Brain pericyte (primary cell): ENCODE measurements at places on chromosomes 12 and 14.

DNA sequence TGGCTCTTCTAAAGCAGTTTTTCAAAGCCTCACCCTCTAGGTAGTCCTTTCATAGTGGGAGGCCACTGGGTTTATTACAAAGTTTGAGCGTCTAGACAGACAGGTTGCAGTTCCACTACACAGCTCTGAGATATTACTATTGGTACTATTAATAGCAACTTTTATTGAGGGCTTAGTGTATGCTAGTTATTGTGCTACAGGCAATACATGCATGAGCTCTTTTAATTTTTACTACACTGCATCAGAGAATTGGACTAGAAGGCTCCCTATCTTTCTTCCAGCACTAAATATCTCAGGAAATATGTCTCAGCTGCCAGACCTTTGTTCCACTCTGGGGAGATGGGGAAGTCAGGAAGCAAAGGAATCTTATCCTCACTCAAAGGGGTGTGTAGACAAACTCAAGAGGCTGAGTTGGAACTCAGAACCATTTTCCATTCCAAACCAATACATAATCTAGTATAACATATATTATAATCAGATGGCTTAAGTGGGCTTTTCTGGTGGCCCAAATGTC is 161.8 kb upstream of the SLC38A2 start:
- no peak for DNase-seq

GRCh38 chr12:94941440-94941862 is 62.0 kb downstream of the NDUFA12 start:
- DNase-seq, result peak; percentile 76

- no peak for DNase-seq
Measured at GRCh38 chr12:47652521-47653234, 53.2 kb downstream of the RPAP3 start.

DNA sequence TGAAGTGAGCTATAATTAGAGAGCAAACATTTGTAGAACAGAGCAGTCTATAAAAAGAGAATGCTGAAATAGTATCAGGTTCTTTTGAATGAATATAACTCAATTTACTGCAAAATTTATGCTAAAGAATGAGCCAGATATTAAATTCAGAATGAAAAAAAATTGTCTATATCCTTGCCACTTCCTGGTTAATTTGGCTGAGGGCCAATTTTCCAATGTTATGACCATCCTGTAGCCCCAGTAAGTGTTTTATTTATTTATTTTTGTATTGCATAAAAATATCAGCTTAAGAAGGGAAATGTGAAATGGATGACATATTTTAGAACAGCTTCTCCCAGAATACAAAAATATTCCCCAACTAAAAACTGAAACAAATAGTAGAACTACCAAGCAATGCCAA is 263.4 kb downstream of the SOX5 start:
- DNase-seq, result no peak

- no peak for DNase-seq
Measured at GRCh38 chr14:29236401-29236800, 469.8 kb downstream of the FOXG1 start.

DNA sequence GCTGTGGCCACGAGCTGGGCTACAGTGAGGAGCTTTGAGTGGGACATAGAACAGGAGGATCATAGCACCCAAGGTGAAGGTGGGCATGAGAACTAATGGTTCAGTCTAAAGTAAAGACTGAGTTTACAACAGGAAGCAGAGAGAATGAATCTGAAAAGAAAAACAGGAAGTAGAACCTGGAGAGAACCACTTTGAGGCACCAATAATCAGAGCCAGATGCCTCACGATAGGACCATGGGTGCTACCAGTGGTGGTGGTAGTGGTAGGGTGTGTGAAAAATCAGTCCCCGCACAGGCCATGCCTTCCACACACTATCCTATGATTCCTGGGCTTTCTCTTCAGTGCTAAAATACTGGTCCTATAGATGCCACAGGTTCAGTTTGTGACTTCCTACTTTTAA is 293.6 kb downstream of the AKAP6 start:
- no peak for DNase-seq

GRCh38 chr14:70856851-70857495 is 47.7 kb upstream of the MAP3K9 start:
- no peak for DNase-seq

- no peak for DNase-seq
Measured at GRCh38 chr14:82710267-82710841, 1176.7 kb upstream of the SEL1L start.

DNA sequence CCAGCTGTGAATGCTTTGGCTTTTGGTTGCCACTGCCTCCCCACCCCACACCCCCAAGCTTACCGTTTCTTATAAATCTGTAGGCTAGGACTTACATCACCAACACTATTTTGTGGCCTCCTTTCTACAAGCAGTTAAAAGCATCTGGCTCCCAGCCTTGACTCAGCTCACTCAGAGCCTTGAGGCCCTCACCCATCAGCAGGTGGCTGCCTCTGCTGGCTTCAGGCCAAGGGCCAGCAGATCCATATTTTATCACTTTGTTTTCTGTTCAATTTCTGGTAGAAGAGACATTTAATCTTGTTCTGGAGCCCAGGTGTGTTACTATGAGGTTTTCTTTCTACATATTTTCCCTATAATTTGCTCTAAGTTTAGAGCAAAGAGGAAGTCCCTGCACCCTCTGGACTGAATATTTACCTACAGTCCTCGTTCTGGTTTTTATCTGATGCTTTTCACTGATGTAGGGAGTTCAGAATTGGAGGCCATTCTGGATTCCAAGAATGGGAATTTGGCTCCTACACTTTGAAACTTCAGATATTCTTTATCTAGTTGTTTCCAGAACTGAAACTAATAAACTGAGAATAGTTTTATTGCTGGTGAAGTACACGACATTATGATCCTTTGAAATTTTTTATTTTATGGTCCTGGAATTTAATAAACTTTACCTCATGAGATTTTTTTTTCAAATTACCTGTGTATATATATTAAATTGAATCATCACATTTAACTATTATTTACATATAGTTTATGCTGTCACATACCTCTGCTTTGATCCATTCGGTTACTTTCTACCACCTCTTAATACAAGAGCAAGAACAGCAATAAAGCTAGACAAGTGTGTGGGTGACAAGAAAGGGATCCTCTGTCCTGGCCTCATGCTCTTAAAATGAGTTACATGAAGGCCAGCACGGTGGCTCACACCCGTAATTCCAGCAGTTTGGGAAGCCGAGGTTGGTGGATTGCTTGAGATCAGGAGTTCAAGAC is 22.2 kb downstream of the PLBD1 start:
- no peak for DNase-seq

DNA sequence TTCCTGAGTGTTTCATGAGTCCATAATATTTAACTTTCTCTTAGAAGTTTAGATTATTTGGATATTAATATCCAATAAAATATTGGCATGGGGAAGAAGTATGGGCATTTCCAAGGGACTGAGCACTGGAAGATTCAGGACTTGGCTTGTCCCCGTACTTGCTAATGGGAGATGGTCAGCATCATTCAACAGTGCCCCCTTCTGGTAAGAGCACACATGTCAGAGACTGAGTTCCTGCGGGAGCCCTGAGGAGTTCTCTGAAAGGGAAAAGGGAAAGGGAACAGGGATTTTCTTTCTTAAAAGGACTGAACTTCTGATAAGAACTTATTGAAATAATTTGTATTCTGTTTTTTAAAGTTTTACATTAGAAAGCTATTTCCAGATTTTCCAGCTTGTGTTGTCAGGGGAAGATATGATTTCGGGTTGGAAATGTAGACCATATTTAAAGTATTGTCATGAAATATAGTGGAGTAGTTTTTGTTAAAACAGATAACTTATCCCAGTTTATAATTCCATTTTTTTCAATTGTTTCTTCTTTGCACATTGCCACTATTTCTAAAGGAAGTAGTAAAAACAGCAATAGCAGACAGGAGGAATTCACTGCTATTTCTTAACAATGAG is 59.8 kb upstream of the C12orf71 start:
- DNase-seq, result peak; percentile 24

GRCh38 chr12:52067081-52067374 is 2.8 kb upstream of the ATG101 start:
- no peak for DNase-seq

GRCh38 chr12:123010681-123011080 is 30.2 kb downstream of the ARL6IP4 start:
- DNase-seq, result no peak

DNA sequence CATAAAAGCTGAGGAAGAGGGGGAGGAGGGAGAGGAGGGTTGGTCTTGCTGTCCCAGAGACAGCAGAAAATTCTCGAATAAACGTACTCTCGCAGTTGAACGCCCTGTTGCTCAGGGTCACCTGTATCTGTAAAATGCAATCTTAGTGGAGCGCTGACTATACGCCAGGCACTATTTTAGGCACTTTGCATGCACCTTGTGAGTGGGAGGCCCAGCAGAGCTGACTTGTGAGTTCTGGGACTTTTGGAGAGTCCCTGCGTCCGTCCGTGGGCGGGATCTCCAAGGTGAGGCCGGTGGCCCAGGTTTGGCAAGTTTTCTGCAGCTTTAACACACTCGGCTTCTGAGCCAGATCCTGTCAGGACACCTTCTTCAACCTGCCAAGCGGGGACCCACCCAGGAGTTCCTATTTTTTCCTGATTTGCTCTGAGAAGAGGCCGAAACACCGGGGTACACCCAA is 32.5 kb upstream of the PLEKHG6 start:
- DNase-seq, result no peak

- no peak for DNase-seq
Measured at GRCh38 chr12:87783467-87783866, 245.7 kb downstream of the C12orf50 start.

GRCh38 chr12:127336416-127336815 is 930.6 kb upstream of the TMEM132C start:
- no peak for DNase-seq

- no peak for DNase-seq
Measured at GRCh38 chr14:22569106-22569736, 19.8 kb downstream of the DAD1 start.

DNA sequence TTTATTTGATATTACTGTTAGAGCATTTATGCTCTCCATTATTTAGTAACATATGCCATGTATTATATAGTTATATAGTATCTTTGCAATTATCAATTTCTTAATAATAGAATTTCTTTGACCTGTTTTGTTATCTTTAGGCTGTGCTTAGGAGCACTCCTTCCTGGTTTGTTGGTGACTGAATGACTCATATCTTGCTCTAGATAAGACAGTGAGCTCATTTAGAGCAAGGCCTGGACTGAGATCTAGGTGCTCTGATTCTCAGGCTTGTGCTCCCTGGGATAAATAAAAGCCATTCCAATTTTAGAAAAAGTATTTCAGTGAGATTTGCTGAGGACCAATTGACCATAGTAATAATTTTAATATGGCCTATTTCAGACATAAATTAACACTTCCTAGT is 951.2 kb downstream of the FLRT2 start:
- DNase-seq, result no peak

DNA sequence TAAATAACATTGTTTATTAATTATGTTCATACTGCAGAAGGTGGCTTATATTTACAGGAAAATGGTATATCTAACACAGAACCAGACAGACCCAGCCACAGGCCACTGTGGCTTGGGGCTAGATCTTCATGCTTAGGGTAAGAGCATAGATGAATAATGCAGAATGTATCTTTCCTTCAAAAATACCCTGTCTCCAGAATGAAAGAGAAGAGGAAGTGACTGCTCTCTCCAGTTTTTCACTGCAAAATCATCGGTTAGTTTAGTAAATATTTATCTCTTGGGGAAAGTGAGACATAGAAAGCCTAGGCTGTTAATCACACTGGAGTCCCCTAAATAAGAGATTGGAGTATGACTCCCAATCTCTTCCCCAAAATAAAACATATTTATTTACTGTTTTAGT is 453.7 kb downstream of the NAV3 start:
- DNase-seq, result no peak

- no peak for DNase-seq
Measured at GRCh38 chr12:47286676-47287075, 206.9 kb upstream of the AMIGO2 start.

DNA sequence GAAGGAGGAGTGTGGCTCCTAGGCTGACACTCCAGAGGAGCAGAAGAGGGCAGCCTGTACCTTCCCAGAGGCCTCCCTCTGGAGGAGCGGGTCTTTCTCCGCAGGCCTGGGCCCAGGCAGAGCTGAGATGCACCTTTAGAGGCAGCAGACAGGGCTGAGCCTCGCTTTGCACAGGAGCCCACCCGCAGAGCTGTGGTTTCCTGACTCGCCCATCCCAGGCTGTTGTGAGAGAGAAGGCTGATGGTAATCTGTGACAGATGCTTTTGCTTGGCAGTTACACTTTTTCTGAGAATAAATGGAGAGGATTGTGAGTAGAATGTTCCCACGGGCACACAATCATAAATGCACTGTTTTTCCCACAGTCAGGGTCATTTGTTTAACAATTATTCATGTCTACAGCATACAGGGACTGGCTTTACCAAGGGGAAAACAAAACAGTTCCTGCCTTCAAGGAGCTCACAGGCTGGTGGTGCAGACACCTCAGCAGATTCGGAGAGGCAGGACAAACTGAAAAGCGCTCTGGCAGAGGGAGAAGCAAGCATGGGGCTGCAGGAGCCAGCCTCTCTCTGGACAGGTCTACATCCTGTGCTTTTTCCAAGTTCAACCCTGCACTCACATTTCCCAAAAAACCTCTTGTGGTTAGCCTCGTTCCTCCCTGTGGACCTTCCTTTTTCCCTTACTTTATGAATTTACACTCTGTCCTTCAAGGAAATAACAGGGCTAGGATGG is 13.9 kb downstream of the EVL start:
- DNase-seq, result peak; percentile 83

- DNase-seq, result no peak
Measured at GRCh38 chr12:109153821-109154441, 37.5 kb downstream of the ACACB start.

DNA sequence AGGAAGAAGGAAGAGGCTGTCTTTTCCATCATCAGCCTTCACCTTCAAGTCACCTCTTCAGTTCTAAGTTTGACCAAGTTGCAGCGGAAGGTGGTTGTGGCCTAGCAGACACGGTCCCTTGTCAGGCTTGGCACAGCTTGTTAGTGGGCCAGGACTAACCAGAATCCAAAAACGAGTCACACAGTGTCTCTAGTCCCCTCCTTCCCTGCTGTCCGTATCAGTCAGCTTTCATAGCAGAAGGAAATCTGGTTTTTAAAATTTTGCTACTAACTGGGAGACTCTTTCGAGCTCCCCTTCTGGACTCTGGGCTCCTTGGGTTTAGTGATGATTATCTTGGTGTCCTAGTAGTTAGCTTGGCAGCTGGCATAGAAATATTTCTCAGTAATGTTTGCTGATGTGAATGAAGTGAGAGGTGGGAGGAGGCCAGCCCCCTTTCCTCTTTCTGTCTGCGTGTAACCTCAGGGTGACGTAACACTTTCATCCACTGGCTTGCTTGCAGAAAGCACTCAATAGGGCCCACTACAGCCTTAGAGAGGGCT is 3.8 kb downstream of the ETV6 start:
- DNase-seq, result no peak

DNA sequence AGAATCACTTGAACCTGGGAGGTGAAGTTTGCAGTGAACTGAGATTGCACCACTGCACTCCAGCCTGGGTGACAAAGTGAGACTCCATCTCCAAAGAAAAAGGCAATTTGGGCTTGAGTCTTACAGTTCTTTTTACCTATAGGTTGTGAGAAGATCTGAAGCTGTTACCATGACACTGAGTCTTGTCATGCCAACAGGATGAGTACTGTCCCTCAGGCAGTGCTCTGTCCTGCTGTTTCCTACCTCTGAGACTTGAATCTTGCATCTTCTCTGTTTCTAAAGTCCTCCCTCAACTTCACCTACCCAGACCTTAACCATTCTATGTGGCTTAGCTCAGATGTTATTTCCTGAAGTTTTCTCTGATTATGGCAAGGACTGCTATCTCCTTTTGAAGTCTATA is 400.8 kb upstream of the PRICKLE1 start:
- no peak for DNase-seq
